Activated T-helper 1 cell treated with anti-CD3 and anti-CD28 coated beads, Interleukin-2, amount 50 U/mL, for 16 hours (primary cell): ENCODE measurements at places on chromosomes 7 and 10.

DNA sequence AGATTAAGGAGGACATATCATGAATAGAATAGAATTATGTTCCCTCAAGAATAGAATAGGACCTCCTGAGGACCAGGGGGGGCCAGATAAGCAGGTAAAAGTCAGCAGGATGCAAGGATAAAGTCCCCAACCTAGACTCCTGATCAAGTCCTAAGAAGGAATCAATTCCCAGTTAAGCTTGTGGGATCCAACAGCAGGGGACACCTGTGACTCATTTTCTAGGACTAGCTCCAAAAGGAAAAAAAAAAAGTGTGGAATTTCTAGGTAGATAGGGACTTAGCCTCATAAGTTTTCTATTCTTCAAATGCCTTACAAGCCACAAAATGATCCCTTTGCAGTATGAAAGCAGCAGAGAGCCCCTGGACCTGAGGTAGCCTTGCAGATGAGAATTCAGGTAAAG, 336.2 kb downstream of the WDR11 start:
- no peak for DNase-seq

DNA sequence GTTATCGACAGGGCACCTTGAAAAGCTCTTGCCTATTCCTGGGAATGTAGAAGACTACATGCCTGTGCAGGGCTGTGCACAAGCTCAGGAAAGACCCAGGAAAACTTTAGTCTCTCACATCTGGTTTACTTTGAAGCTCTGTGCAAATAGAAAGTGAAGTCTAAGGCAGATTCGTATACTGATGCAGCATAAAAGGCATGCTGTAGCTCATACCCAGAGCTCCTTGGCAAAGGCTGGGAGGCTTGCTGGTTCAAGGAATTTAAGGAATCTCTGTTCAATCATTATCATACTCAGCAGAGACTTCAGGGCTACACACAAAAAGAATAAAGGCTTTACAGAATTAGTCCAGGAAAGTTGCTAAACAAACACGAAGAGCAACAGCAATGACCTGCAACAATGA, 192.0 kb downstream of the OTUD1 start:
- DNase-seq = no peak

DNA sequence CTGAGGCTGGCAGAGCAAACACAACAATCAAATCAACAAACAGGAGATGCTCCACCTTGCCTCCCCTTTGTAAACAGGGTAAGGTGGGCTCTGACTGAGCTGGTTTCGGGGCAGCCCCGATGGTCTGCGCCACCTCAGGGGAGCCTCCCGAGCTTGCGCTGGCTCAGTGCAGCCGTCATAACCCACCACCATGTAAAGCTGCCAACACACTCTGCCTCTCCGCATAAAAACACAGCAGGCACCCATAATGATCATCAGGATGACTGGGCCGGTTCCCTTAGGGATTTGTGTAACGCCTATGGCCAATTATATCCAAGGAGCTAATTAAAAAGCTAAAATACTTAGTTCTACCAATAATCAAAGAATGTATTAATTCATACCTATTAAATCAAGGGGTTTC, 124.5 kb downstream of the PRPF18 start:
- no peak for DNase-seq

DNA sequence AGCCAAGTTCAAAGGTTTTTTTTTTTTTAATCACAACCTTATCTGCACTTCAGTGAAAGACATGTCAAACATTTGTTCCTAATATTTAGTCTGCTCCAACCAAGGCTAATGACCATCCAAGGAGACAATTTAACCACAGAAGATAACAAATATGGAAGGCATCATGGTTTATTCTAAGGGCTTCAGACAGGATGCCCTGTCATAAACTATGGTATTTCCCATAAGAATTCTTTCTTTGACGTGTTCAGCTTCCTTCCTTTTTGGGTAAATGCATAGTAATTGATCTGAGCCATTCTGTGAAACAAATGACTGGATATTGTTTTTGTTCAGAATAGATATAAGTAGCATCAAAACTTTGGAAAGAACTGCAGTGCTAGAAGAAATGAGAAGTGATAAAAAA, 326.5 kb upstream of the AOAH start:
- no peak for DNase-seq

- DNase-seq = no peak
Observed at GRCh38 chr7:149625947-149626392, 128.4 kb upstream of the ZNF746 start.

GRCh38 chr10:116723428-116724281, 18.7 kb downstream of the HSPA12A start:
- no peak for DNase-seq

DNA sequence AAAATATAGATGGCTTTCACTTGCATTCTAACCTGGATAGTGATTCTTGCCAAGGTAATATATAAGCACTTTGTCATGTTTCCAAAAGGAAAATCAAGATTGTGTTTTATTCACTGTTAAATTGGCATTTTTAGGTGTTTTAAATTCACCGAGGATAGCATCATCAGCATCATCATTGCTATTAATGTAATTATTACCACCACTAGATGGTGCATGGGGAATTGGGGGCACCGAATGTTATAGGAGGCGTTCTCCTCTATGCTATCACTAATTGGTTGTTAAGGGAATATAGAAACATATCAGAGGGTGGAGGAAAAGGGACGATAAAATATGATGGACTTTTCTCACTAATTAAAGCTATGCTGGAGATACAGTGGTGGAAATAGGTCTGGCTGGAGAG, 95.5 kb downstream of the CELF2 start:
- DNase-seq = no peak

GRCh38 chr7:97480772-97481390, 251.0 kb upstream of the TAC1 start:
- DNase-seq = no peak

DNA sequence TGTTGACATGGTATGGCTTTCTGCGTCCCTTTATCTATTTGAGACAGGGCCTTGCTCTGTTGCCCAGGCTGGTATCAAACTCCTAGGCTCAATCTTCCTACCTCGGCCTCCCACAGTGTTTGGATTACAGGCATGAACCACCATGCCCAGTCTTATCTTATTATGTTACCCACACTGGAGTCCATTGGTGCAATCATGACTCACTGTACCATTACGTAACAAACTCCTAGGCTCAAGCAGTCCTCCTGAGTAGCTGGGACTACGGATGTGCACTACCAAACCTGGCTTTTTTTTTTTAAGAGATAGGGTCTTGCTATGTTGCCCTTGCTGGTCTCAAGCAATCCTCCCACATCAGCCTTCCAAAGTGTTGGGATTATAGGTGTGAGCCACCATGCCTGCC, 66.7 kb downstream of the CCDC3 start:
- DNase-seq = no peak

GRCh38 chr10:909831-910230, 21.7 kb downstream of the LARP4B start:
- no peak for DNase-seq

DNA sequence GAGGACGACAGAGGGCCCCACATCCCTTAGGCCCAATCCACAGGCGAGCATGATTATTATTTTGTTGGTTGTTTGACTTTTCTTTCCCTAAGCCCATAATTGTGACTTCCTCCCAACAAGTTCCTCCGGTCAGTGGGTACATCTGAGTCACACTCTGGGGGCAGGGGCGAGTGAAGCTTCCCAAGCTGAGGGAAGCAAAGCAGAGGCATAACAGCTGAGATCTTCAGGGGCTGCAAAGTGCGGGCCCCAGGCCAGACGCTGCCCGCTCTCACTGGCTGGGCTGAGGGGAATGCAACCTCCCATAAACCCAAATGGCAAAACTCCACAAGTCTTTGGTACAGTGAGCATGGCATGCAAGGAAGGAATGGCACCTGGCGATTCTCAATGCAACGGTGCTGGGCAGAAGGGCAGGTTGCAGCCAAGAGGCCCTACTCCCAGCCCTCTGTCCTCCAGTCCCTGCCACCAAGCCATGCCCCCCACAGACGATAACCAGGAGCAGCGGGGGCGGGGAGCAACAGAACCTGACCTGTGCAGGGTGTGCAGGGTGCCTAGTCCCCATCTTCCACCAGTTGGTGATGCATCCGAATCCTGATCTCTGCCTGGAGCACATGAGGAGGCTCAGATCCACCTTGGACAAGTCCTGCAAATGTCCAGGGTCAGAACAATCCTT, 25.3 kb downstream of the TNS3 start:
- DNase-seq = no peak

DNA sequence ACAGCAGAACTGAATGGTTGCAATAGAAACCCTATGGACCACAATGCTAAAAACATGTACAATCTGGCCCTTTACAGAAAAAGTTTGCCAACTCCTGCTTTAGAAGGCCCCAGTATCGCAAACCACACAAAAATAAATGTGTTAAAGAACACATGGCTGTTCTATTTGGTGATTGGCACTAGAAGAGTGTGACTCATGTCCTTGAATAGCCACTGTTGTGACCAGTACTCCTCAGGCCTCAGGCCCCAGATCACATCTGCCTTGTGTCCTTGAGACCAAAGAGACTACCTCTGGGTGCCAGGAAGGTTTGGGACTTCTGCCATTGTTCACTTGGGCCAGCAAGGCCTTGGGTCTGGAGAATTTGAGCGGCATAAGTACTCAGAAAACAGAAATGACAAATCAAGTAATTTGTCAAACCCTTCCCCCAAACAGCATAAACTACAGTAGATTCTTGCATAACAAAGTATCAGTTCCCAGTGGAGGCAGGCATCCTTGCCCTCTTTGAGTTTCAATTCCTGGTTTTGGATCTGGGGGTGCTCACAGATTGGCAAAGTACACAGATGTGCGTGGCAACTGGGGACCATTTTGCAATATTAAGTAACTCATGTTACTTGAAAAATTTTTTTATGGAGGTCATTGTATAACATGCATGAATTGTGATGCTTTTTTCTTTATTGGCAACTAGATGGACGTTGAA, 50.2 kb downstream of the MTURN start:
- no peak for DNase-seq

DNA sequence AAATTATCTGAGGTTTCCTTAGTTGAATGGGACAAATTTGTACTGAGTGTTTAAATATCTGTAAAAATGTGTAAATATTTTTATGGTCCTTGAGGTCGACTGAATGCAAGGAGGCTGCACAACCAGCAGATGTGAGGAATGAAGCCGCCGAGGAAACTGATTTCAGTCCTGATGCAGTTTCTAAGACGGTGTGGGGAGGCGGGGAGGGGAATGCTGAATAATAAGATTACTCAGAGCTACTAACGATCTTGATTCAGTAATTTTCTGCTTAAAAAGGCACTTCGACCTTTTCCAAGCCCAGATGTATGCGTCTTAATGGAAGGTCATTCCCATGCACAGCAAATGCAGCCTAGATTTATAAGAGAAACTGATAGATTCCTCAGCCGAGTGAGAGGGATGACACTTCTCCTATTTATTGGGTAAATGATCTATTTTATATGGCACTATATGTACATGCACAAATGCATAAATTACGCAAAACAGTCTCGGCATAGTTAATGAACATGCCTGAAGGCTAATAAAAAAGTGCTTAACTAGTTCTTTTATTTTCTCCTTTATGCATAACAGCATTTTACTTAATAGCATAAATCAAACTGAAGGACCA, 167.6 kb upstream of the PITRM1 start:
- DNase-seq = no peak

GRCh38 chr7:25978466-25978865, 173.5 kb upstream of the NFE2L3 start:
- no peak for DNase-seq

- DNase-seq = no peak
Observed at GRCh38 chr10:118534136-118534535, 61.3 kb downstream of the PRLHR start.

DNA sequence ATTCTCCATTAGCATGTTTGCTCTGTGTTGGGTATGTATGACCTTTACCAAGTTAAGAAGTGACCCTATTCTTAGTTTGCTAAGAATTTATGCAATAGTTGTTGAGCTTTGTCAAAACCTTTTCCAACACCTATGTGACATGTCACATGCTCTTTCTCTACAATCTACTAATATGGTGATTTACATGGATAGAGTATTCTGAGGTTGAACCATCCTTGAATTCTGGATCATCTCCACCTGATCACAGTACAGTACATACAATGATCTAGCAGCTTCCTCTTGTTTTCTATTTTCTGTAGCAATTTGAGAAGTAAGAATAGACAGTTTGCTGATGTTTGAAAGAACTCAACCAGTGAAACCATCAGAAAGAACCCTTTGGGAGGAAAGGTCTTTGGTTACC, 101.2 kb upstream of the PDGFA start:
- no peak for DNase-seq

GRCh38 chr7:127781081-127781480, 129.1 kb downstream of the SND1 start:
- DNase-seq = no peak

GRCh38 chr7:105244594-105244993, 144.1 kb downstream of the SRPK2 start:
- no peak for DNase-seq

DNA sequence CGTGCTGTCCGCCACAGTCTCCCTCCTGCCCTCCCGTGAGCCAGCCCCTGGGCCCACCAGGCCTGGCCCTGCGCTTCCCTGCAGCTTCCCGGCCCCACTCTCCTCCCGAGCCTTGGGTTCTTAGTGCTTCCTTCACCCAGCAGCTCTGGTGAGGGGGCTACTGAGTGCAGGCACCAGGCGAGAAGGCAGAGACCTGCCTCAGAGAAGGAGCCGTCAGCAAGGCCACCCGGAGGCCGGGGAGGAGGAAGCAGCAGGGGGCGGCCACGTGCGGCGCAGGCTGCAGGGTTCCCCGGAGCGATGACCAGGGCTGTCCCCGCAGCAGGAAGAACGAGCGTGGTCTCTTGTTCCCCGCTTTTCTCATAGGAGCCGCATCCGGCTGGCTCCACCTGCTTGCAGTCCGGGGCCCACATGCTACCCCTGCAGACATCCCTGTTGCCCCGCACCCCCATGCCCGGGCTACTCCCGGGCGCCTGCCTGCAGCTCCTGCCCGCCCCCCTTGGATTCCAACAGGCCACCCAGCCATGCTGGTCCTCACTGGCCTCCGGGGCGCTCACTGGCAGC, 20.5 kb downstream of the YKT6 start:
- no peak for DNase-seq

DNA sequence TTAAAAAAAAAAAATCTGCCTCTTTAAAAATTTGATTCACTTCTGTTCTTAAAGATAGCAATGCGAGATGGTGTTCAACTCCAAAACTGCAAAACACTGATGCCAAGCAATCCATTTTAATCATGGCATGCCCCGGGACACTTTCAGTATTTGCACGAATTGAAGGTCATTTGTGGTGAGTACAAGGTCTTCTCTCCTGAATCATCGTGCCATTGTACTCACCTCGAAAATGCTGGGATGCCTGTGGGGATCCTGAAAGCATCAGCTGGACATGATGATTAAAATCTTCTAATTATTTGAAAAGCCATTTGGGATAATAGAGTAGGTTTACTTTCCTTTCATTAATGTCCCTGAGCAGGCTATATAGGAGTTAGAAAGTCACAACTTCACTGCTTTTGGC, 125.1 kb upstream of the NRP1 start:
- DNase-seq = no peak

DNA sequence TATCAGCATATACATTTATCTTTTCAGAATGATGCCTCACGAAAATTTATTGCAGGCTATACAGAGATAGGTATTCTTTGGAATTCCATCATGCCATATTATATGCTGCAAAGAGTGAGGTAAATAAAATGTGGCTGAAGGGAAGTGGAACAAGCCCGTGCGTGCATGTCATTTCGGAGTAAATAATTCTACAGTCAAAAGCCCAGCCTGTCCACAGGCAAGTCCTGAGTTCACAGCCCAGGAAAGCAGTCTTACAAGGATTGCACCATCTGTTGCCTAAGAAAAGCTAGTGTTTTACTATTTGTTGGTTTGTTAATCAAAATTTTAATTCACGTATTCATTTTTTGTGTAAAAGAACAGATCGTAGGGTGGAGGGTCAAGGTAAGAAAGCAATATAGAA, 292.4 kb upstream of the AKR1E2 start:
- no peak for DNase-seq

- no peak for DNase-seq
Observed at GRCh38 chr7:151298765-151299164, 42.8 kb upstream of the NUB1 start.
